Liver (tissue), 10 donors: ENCODE measurements at places on chromosomes 12 and 14. TPM values are rescaled to one million over a fixed set of nuclear protein-coding genes. Genes with fewer than 3 reads are reported as not detected.
A peak's percentile ranks its signal among the peaks of the same experiment; 100 is the strongest.

CEBPE gene
- 4.4 TPM for total RNA-seq

GRCh38 chr14:21924479-21924878 lies 250.9 kb upstream of the OR4E1 start:
- DNase-seq: no peak

- DNase-seq: no peak
These were observed 119.0 kb downstream of the ESR2 start for GRCh38 chr14:64174922-64175782.

LALBA gene
- total RNA-seq: not detected

- DNase-seq: no peak
These were observed 162.5 kb upstream of the RTL1 start for GRCh38 chr14:101065696-101066694.

GRCh38 chr12:111776836-111777344 lies 10.2 kb downstream of the ALDH2 start:
- DNase-seq: no peak

DNA sequence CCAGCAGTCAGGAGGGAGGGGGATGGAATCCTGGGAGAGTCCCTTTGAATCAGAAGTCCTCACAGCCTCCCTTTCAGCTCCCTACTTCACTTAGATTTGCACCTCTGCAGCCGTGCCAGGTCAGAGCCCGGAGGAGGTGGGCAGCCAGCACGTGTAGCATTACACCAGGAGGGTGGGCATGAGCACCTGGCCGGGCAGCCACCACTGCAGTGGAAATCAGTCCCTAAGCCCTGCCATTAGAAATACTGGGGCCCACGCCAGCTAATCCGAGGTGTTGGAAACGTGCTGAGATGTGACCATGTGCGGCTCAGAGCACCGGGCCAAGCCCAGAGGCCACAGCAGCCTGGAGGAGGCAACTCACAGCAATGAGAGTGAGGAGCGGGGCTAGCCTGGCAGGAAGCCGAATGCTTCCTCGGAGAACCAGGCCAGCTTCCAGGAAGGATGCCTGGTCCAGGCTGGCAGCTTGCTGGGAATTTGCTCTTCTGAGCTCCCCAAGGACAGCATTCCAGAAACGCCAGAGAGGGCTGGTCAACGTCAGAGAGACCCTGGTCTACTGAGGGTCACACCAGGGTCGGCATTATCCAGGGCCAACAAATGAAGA lies 9.4 kb upstream of the CACNA2D4 start:
- peak; percentile 22 for DNase-seq

DNA sequence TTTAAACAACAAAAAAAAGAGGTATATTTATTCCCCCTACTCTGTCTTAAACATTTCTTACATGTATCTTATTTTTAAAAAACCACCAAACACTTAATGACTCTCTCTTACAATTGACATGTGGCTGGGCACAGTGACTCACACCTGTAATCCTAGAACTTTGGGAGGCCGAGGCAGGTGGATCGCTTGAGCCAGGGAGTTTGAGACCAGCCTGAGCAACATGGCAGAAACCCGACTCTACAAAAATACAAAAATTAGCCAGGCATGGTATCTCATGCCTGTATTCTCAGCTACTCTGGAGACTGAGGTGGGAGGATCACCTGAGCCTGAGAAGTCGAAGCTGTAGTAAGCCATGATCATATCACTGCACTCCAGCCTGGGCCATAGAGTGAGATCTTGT lies 16.0 kb downstream of the SLC41A2 start:
- DNase-seq: no peak

DNA sequence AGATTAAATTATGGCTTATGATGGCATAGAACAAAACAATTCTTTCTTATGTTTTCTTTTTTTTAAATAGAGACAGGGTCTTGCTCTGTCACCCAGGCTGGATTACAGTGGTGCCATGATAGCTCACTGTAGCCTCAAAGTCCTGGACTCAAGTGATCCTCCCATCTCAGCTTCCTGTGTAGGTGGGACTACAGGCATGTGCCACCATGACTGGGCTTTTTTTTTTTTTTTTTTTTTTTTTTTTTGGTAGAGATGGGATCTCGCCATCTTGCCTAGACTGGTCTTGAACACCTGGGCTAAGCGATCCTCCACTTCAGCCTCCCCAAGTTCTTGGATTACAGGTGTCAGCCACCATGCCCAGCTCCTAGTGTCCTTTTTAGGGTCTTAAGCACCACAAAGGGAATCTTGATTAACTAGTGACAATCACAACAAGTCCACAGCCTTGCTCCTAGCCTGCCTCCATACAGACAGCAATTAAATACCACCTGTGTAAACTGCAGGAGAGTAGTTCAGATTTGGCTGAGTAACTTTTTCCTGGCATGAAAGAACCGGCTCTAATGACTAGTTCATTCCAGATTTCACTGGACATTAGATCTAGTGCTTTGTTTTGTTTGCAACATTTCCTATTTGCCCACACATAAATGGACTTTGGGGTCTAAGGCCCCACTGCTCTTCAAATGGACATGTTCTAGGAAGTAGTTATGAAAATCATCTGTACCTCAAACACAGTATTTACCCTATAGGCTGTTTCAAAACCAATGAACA lies 61.6 kb downstream of the SH2B3 start:
- no peak for DNase-seq

DNA sequence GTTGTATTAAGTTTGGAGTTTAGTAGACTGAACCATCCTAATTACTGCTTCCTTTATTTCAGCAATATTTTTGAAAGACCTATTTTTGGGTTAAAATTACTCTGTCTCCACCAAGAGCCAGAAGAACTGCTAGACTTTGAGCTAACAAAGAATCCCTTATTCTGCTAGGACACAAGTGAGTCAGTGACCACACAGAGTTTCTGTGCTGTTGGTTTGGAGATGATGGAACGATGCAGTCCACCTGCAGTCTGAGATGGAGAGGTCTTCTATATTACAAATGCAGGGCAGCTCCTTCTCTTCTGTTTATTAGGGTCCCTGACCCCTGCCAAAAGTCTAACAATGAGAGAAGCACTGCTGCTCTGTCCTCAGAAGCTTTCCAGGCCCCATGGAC lies 6.7 kb upstream of the STXBP6 start:
- no peak for DNase-seq

DNA sequence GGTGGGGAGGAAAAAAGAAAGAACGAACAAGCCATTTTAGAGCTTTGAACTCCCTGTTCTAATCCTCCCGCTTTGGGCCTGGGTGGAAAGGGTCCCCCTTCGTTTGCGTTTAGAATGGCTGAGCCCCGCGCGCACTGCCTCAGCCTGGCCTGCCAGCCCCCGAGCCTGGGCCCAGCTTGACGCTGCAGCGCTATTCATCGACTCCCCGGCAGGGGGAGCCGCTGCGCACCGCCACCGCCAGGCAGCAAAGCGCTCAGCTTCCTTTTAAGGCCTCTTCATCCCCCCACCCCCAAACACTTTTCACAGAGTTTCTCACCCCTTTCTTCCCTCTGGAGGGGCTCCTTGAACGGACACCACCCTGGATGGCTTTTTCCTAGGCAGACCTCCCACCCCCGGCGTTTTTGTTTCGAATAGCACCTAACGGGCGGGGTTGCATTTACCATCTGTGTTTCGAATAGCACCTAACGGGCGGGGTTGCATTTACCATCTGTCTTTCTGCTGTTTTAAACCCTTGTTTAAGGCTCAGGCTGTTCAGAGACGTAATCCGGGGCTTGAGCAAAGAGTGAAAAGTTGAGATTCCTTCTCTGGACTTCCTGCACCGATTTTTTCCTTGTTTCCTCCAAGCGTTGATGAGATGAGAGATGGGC lies 56.4 kb upstream of the PIWIL1 start:
- peak; percentile 38 for DNase-seq

KCNA5 gene
- total RNA-seq: 0.09 TPM

ITPR2 gene
- 93.3 TPM for total RNA-seq

- DNase-seq: no peak
These were observed 59.1 kb downstream of the ARHGAP5 start for GRCh38 chr14:32136027-32136825.

GRCh38 chr14:20215196-20215595 lies 8.3 kb upstream of the OR11H6 start:
- DNase-seq: no peak

KRT3 gene
- not detected for total RNA-seq

RNASE7 gene
- not detected for total RNA-seq

DNA sequence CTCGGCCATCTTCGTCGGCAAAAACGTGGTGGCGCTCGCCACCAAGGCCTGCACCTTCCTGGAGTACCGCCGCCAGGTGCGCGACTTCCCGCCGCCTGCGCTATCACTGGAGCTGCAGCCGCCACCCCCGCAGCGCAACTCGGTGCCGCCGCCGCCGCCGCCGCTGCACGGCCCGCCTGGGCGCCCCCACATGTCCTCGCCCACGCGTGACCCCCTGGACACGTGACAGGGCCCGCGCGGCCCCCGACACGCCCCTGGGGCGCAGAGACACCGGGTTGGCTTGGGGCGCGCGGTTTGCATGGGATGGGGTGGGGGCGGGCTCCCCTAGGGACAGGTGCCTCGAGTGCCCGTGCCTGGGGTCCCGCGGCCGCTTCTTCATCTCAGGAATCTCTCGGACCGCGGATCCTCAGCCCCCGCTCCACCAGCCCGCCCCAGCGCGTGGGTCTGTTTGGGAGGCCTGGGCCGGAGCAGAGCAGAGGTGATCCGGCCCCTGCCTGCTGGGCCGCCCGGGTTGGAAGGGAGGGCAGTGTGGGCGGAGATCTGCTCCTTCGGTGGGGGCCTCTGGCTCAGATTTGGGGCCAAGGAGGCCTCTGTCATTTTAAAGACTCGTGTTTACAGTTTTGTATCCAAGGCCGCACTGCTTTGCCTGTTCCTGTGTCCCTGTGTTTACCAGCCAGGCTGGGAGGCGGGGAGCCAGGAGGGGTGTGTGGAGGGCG lies 3.3 kb downstream of the TMEM121 start:
- DNase-seq: no peak

- DNase-seq: no peak
These were observed 517.3 kb downstream of the MED13L start for GRCh38 chr12:115760231-115760630.

DNA sequence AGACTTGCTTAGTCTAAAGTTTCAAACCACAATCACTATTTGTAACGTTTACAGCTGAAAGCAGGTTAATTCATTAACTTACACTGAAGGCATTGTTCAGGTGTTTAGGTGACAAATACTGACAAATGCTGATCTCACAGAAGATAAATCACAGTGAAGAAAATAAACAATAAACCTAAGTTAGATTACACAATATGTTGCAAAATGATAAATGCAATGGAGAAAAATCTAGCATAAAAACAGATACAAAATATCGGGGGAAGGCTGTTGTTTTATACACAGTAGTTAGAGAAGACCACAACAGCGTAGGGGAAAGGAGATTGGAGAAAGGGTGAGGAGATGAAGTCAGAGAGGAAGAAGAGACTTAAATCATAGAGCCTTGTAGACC lies 3.0 kb downstream of the SCAF11 start:
- DNase-seq: no peak

DNA sequence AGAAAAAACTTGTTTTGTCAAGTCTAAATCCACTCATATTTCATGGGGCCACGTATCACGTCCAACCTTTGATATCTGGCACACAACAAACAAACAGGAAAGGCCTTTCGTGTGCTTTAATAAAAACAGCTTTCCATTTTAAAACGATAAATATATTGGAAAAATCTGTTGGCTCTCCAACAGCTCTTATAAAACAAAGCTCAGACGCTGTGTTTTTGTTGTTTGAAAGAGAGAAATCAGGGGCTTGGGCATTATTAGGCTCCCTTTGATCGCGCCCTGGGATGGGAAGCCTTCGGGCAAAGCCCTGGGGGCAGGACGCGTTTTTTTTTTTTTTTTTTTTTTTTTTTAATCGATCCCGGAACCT lies 429 bp upstream of the PLEKHA5 start:
- DNase-seq: no peak

RPGRIP1 gene
- total RNA-seq: 0.42 TPM

DNA sequence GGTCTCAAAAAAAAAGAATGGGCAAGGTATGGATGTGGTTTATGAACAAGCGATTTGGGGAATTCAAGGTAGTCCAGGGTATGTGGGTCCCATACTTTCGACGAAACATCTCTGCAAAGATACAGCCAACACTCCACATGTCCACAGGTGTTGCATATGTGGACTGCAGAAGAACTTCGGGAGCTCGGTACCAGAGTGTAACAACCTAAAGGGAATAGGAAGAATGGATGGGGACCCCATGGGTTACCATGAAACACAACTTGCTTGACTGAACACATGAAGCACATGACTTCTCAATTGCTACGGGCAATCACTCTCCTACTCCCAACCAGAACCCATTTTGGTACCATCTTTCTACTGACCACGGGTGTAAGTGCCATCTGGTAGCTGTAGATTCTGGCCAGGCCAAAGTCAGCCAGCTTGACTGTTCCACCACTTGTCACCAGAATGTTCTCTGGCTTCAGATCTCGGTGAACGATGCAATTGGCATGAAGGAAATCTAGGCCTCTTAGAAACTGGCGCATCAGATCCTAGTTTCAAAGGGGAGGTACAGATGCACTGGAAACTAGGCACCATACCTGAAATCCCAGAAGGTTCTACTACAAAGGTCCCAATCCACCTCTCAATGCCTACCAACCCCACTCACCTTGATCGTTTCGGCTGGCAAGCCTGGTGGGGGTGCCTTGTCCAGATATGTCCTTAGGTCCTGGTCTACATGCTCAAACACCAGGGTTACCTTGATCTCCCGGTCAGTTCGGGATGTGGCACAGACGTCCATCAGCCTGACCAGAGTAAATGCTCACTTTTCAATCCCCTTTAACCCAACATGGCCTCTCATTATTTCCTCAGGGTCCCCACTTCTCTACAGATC lies 1.3 kb downstream of the CDK4 start:
- DNase-seq: no peak

GPD1 gene
- total RNA-seq: 323 TPM

OAS2 gene
- total RNA-seq: 8.8 TPM

DNA sequence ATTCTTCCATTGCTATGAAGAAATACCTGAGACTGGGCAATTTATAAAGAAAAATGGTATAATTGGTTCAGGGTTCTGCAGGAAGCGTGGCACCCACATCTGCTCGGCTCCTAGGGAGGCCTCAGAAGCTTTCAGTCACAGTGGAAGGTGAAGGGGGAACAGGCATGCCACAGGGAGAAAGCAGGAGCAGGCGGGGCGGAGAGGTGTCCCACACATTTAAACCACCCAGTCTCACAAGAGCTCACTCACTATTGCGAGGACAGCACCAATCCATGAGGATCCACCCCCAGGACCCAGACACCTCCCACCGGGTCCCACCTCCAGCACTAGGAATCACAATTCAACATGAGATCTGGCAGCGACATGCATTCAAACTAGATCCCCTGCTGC lies 56.0 kb upstream of the C14orf180 start:
- no peak for DNase-seq

DNA sequence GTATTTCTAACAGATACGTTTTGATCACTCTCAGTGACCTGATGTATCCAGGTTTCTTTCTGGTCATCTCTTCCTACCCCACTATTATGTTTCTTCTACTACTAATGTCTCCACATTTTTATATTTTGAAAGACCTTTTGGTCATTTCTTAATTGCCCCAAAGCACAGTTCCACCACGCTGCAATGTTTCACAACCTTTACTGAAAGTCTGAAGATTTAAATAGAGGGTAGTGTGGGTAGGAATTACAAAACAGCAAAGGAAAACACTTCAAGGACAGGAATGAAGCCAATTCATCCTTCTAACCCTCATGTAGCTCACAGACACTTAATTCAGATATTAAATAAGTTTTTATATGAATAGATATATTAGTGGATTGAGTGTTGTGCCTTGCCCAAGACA lies 36.1 kb upstream of the SLC16A7 start:
- DNase-seq: no peak

LIN7A gene
- 9.7 TPM for total RNA-seq

- DNase-seq: no peak
These were observed 62.2 kb downstream of the PTPN11 start for GRCh38 chr12:112480931-112481330.

GRCh38 chr12:65754744-65755595 lies 69.3 kb upstream of the HMGA2 start:
- DNase-seq: no peak
